Activated CD4-positive, alpha-beta T cell treated with anti-CD3 and anti-CD28 coated beads for 1 hour (primary cell): ENCODE measurements at places on chromosomes 12 and 14.

DNA sequence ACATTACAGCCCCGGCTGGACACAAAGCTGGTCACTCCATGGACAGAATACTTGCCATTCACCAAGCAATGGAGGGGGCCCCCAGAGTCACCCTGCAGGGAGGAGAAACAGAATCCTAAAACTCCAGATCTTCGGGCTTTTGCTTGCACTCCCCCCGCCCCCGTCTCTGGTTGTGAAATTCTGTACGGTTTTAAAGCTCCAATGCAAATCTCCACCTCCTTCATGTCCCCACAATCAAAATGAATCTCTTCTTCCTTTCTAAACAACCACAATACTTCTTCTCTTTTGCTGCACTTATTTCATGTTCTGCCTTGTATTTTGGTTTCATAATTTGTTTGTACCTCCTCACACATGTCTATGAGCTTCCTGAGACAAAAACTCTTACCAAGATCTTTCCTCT, 5.8 kb upstream of the BIN2 start:
- no peak for DNase-seq

DNA sequence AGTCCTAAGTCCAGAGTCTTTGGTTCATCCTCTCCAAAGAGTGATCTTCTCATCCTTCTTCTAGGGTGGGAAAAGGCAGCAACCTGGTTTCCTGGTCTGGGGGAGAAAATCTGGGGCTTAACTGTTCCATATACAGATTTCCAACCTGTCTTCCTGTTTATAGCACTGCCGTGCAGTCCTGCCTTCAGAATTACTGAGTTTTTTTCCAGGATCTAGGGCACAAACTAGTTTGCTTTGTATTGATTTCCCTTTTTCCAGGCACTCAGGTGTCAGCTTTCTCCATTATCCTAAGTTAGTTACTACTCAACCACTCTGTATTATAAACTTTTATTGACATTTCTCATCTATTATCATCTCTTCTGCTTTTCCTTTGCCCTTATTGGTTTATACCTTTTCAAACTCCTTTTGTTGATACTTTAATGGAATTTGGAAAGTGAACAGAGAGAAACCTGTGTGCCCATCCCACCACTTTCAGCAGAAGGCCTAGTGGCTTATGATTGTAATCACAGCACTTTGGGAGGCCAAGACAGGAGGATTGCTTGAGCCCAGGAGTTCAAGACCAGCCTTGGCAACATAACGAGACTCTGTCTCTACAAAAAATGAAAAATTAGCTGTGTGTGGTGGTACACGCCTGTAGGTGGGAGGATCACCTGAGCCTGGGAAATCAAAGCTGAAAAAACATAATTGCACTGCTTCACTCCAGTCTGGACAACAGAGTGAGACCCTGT, 4.1 kb upstream of the LYZ start:
- no peak for DNase-seq

DNA sequence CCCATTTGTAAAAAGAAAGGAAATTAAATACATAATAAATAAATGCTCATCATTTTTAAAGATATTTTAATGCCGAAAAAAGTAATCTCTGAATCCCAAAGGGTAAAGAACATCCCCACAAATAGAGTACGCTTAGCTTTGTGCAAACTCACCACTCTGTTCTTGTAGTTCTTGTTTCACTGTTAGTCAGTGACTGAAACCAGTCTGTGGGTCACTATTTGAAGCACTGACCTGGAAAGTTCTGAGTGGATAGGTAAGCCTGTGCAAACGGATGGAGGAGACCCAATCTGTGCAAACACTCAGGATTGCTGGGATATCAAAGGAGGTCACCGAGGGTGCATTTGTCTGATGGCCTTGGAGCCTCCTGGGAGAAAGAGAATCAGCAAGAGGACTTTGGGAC, 68.1 kb upstream of the TSPAN11 start:
- no peak for DNase-seq

DNA sequence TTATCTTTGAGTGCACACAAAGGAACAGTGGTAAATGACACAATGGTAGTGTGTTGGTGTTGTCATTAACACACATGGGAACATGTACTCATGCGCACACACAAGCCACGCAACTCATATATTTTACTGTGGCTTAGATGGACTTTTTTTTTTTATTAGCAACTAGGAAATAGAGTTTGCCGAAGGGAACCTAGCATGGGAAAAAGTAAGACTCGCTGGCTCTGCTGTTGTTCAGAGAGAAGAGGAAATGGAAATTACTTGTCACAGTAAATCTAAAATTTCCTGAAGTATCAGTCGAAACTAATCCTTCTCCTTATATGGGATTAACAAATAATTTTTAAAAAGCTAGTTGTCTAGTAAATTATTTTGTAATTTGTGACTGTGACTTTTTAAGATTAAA, 33.7 kb upstream of the IL22 start:
- no peak for DNase-seq

GRCh38 chr12:126974779-126975178, 1292.2 kb upstream of the TMEM132C start:
- DNase-seq, result no peak

- DNase-seq, result no peak
These were observed 419.8 kb downstream of the RGS6 start for GRCh38 chr14:72352012-72352411.

DNA sequence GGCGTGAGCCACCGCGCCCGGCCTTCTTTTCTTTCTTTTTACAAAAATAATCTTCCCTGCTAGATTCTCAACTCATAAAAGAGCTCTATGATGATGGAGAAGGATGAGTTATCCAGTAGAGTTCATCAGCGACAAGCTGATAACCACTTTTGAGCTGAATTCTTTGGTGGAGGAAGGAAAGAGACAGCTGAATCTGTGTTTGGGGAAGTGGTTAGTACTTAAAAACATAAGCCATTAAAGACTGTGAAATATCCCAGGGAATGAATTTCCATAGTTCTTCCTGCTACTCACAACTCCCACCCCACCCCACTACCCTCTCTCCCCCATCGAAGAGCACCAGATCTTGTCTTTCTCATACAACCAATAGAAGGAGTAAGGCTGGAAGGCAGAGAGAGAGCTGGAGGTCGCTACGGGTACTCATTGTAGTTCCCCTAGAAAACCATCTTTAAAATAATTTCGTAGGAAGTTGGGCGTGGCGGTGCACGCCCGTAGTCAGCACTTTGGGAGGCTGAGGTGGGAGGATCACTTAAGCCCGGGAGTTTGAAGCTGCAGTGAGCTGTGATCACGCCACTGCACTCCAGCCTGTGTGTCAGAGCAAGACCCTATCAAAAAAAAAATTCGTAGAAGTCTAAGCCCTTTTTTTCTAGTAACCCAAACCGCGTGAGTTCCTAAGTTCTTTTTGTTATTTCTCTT, 647 bp upstream of the ESPL1 start:
- no peak for DNase-seq

GRCh38 chr14:58631732-58632131, 6.0 kb upstream of the DACT1 start:
- no peak for DNase-seq

GRCh38 chr14:104510216-104510615, 69.3 kb upstream of the C14orf180 start:
- no peak for DNase-seq

GRCh38 chr14:24298892-24299254, 707 bp downstream of the DHRS1 start:
- DNase-seq, result no peak

DNA sequence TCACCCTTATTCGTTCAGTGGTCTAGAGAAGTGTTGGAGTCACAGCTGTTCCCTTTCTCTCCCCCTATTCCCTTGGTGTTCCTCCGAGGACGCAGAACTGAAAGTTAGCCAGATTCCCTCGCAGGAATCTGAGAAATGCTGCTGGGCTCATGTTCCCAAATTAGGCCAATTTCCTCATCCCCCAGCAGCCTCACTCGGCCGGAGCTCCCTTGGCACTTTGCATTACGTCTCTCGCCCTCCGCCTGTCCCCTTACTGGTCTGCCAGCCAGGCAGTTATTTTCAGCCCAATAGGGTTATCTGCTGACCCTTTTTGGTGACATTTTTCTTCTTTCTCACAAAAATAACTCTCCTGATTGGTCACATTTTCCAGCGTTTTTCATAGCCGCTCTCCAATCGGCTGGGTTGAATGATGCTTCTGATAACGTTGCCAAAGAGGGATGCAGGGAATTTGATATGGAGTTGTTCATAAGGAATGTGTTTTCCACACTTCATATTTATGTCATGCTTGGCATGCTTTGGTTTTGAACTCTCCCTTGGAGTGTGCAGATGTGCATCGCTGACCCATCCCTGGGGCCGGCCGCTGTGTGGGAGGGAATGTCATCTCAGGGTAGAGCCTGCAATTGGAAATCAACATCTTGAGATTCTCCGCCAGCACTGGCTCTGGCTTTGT, 9.9 kb downstream of the IFT43 start:
- DNase-seq, result no peak

DNA sequence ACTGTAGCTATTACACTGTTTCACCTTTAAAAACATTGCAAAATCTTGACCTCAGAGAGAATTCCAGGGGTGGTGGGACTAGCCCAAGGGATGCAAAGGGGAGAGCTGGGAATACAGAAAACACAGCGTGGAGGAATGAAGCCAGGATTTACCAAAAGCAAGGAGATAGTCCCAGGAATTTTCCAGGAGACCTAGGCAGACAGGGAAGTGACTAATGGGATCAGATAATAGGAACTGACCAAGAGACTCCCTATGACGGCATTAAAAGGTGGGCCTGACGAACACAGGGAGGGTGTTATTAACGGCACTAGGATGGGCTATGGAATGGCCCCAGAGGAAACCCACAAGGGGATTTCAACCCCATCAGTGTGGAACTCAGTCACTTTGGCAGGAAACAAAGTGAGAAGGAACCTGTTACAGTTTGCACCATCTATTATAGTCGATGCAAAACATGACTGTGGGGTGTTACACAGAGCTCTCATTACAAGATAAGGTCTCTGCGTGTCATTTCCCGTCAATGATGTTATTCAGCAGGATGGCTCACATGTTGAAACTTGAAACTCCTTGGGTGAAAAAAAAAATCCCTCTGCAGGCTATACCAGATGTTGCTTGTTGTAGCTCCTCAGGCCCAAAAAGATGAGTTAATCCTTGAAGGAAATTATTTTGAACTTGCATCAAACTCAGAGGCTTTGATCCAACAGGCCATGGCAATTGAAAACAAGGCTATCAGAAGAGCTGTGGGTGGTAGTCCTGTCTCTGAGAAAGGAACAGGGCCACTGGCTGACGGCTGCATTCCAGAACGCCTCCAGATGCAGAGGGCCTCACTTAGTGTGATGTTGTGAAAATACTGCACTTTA, 58.7 kb downstream of the DRAM1 start:
- no peak for DNase-seq
